ENCODE measurements at places on chromosomes 7 and 10. TPM values are rescaled to one million over a fixed set of nuclear protein-coding genes. Genes with fewer than 3 reads are reported as not detected.

- DNase-seq, result no peak
These were observed 1.9 kb downstream of the KCTD7 start for GRCh38 chr7:66630531-66630930.

DNA sequence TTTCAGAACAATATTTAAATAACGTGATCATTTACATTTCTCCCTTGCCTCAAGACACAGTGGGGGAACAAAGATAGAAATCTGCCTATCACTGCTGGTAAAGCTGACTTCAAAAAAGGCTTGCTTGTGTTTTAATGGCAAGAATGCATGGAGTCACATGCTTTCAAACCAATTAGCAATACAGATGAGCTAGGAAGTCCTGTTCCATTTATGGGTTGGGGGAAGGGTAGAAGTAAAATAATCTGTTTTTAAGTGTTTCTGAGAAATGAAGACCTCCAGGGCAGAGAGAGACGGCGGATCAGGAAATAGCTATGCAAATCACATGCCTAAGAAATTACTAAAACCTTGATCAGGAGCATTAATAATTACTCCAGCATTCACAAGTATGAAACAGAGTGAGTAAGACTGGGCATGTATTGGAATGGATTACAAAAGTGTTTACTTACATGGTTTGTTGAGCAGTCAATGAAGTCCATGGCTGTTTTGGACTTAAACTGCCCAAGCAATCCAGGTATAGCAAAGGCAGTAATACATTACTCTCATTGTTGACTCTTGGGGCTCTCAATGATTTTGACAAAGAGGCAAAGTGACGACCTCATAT, 142.0 kb downstream of the ARID5B start:
- DNase-seq, result no peak

DNA sequence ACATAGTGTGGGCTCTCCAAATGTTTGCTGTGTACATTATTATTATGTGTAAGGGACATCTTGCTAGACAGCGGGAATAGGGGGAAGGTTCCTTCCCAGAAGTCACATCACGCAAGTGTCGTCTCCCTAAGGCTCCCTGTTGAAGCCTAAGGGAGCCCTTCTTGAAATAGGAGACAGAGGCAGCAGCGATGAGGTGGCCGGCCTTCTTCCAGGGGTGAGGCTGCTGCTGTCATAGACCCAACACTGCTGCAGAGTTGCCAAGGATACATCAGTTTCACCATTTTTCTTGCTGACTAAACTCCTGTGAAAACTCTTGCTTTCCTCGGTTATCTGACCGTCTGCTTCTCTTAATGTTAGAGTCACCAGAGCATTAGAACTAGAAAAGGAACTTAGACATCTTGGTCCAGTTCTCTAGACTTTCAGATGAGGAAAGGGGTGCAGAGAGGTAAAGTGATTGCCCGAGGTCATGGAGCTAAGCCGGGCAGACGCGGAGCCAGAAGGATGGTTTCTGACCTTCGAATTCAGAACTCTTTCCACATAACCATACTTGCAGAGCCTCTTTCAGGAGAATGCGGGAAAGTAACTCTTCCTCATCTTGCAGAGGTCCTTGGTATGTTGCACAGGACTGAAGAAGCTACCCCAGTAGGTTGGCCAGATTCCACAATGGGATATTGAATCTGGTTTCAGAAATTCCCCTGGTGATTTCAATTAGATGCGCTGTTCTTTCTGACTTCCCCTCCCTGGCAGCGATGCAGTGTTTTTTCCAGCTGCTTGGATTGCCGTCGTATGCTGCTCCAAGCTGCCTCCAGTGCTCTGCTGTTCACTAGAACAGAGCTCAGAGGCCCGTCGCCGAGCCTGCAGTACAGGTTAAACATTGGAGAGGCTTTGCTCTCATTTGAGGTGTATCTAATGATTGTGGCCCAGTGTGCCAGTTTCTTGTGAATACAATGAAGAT, 217.1 kb downstream of the CAMK1D start:
- DNase-seq, result peak; percentile 46

DNA sequence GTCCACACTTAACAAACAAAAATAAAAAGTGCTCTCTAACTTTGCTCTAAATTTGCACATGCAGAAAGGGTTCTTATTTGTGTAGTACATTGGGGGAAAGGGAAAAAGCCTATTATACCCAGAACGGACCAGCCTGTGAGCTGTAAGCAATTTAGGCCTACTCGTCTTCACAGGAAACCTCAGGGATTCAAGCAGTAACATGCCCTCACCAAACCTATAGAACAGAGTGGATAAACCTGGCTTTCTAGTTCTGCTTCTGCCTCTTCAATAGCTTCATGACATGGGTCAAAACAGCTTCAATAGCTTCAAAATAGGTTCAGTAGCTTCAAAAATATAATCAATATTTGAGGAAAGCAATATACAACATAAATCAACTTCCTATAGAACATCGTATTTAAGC, 163.7 kb downstream of the ARL4A start:
- DNase-seq, result no peak

- no peak for DNase-seq
These were observed 24.5 kb downstream of the MTPAP start for GRCh38 chr10:30324448-30325110.

DNA sequence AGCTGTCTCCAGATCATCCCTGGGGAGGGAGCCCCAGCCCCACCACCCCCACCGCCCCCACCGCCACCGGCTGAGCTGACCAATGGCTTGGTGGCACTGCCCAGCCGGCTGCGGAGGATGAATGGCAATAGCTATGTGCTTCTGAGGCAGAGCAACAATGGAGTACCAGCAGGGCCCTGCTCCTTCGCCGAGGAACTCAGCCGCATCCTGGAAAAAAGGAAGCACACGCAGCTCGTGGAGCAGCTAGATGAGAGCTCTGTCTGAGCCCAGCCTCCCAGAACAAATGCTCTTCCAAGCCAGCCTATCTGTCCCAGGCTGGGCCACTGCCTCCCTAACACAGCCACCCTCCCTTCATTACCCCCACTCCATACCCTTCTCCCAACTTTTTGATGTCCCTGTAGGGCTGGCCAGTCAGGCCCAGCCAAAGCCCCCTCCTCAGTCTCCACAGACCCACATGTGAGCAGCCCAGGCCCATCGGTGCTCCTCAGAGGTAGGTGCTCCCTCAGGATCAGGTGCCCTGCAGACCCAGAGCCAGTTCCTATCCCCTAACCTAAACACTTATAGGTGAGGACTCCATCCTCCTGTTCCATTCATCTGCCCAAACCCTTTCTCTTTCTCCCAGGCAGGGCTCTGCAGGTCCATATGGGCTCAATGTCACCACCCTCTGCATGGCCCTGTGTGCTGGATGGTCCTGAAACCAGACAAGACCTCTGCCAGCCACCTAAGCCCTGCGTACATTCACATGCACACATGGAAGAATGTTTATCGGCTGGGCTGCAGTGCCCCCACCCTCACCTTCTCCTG, 3.2 kb downstream of the MRPL43 start:
- DNase-seq, result no peak

DNA sequence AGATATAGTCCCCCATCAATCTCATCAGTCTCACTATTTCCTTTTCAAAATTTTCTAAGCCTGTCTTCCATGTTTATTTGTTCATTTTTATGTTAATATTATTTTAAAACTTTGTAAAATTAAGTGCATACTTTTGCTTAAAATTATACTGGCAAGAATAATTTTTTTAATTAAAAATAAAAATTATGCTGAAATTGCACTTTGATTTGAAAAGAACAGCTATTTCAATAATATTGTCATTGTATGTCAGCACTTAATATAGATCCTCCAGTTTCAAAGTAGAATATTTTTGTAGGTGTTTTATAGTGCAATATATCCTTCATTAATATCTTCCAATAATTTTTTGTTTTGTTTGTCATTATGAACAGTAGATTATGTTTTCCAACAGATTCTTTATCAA, 99.0 kb upstream of the MAGI2 start:
- DNase-seq, result no peak

DNA sequence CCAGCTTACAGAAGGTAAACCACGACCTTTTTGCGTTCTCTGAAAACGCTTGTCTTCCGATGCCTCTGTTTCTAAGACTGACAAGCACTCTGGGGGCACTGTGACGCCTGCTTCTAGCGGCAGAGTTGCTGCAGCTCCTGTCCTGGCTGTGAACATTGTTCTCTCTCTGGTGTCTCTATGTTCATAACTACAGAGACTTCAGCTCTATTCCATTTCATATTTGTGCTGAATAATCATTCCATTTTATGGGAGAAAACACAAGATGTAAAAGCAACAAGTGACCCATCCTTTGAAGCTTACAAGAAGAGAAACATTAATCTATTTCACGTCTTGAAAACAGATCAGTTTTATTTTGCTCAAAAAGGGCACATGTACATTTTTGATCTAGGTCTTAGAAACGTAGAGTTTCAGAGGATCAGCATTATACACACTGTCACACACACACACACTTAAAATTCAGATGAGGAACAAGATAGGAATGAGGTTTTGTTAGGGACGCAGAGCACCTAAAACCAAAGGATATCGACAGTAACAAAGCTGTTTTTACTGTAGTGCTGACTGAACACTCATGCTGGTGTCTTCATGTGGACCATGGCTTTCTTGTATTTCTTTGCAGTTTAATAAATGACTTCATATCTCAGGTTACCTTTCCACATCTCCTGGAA, 3.0 kb downstream of the IKZF1 start:
- DNase-seq, result no peak

- no peak for DNase-seq
These were observed 27.9 kb downstream of the LRRC20 start for GRCh38 chr10:70354556-70354955.

GRCh38 chr7:2354939-2355704, 495 bp downstream of the EIF3B start:
- DNase-seq, result peak; percentile 38

DNA sequence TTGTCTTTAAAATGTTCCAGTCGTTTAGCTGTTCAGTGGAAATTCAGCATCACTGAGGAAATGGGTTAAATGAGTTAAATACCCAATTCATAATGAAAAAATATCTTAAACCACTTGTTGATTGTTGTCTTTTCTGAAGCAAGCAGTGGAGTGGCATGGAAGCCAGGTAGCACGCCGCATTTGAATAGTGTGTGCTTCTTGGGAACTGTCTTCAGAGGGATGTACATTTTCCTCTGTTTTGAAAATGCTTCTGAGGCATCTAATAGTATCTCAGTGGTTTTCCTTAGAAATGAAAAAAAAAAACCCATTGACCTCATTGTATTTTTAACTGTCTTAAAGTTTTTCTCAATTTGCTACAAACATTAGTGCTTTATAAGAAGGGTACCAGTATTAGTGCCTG, 28.1 kb downstream of the C10orf53 start:
- DNase-seq, result no peak

DNA sequence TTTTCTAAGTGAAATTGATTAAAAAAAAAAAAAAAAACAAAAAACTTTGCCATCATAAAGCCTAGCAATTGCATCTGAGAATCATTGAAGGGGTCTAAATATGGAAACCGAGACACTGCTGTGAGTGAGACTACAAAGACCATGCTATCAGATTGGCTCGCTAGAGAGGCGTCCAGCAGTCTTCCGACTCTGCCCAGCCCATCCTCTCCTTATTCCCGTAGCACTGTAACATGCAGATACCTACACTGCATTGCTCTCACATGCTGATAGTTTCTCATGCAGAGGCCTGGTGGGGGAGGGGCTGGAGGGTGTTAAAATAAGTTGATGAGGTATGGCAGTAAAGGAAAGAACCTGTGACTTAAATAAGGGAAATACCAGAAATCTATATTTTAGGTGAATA, 130.7 kb downstream of the NRF1 start:
- DNase-seq, result no peak

DNA sequence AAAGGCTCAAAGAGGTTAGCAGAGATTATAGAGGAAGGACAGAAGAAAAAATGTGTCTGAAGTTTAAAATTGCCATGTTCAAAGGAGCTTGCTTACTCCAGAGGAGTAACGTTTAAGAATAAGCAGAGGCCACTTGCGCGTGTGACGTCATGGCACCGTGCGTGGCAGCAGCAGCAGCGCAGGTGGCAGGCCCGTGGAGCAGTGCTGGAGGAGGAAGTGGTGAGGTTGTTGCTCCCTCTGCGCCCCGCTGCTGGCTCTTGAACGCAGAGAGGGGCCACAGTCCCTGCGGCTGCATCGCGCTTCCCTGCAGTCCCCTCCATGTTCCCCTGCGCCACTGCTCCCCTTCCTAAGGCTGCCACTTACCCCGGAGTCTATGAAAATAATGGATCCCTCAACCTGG, 37.5 kb downstream of the GDI2 start:
- no peak for DNase-seq

- no peak for DNase-seq
These were observed 132.7 kb downstream of the AOAH start for GRCh38 chr7:36591636-36592035.

DNA sequence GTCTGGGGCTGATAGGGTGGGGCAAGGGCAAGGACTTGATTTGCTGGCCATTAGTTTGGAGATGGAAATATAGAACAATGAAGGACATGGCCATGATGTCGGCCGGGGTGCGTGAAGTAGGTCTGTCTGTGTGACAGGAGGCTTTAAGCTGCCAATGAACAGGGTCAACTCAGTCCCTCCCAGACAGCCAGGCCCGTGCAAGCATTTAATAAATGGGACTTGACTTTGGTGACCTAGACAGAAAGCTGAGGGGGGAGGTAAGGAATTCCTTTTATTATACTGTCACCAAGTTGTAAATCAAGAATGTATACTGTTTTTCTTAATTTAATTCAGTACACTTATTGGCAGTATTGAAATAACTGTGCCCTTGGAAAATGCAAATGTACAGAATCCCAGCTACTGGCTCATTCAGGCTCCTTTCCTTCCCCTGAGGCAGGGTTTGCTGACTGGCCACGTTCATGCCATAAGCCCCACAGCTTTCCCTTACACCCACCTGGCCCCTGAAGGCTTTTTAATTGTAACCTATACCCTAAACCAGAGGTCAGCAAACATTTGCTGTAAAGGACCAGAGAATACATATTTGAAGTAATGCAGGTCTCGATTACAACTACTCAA, 87.2 kb downstream of the WIPF3 start:
- no peak for DNase-seq

DNA sequence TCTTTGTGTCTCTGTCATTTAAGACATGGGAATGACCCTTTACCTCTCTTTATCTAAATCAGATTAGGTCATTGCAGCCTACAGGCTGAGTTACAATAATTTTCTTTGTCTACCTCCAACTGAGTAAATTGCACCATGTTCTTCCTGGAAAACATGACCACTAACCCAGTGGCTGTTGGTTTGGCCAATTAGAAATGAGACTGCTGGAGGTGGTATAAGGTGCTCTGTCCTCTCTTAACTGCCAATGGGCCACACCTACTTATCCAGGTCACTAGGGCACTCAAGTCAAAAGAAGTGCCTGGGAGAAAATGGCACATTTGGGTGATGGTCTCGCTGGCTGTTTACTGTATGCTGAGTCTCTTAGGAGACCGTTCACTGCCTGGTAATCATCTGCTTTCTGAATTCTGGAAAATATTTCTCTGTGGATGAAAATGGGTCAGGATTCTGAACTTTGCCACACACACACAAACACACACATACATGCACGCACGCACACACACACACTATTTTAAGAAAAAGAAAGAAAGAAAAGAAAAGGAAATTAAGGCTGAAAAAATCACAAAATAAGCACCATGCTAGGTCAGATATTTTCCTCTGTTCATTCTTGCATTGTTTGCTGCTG, 16.4 kb downstream of the STAMBPL1 start:
- no peak for DNase-seq

- no peak for DNase-seq
These were observed 12.2 kb downstream of the HNRNPA2B1 start for GRCh38 chr7:26188206-26188956.

The LIPF gene
- not detected for total RNA-seq

The MAP3K8 gene
- 1.7 TPM for total RNA-seq

The MYPN gene
- total RNA-seq, result not detected

The OPN4 gene
- total RNA-seq, result not detected

The OR9A2 gene
- not detected for total RNA-seq

The TMEM72 gene
- total RNA-seq, result not detected

The GET4 gene
- 70.2 TPM for total RNA-seq

The CPN1 gene
- total RNA-seq, result not detected

The KCNMA1 gene
- 3.2 TPM for total RNA-seq

The ANXA7 gene
- 35.9 TPM for total RNA-seq
